ENCODE measurements at places on chromosomes 3 and 15.

DNA sequence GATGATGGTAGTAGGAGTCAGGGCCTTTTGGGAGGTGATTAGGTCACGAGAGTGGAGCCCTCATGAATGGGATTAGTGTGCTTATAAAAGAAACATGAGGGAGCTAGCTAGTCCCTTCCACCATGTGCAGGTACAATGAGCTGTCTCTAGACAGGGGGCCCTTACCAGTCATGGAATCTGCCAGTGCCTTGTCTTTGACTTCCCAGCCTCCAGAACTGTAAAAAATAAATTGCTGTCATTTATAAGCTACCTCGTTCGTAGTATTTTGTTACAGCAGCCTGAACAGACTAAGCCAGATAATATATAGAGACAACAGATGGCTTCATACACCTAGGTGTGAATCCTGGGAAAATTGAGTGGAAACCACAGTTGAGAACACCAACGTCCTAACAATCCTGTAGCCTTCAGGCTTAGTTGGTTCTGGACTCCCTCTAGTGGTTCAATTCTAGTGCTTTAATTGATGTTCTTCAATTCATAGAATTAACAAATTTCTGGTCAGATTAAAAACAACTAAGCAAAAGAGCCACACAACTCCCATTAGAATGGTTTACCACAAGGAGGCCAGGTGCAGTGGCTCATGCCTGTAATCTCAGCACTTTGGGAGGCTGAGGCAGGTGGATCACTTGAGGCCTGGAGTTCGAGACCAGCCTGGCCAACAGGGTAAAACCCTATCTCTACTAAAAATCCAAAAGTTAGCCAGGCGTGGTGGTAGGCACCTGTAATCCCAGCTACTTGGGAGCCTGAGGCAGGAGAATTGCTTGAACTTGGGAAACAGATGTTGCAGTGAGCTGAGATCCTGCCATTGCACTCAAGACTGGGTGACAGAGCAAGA, 21.3 kb upstream of the GATM start:
- DNase-seq, result no peak

- DNase-seq, result no peak
Observed at GRCh38 chr15:50148362-50148963, 29.4 kb upstream of the ATP8B4 start.

- no peak for DNase-seq
Observed at GRCh38 chr3:55775366-55776154, 288.5 kb upstream of the WNT5A start.

GRCh38 chr3:172530101-172530561, 6.9 kb upstream of the TNFSF10 start:
- peak; percentile 55 for DNase-seq

GRCh38 chr3:97778152-97778551, 13.6 kb downstream of the ARL6 start:
- no peak for DNase-seq

DNA sequence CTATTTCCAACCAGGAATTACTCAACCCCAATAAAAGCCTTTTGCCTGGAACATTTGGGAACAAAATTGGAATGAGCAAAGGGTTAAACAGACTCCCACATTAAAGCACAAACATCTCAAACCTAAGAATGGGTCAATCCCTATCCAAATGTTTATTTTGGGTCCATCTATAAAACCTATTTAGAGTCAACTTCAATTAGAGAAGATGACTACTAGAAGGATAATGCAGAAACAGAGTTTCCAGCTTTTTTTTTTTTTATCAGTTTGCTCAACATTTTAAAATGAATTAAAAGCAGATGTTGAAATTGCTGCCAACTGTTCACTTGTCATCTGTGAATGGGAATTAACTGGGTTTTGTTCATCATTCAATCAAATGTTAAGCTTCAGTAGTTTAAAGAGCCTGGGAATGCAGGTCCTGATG, 4.1 kb upstream of the TBC1D23 start:
- no peak for DNase-seq

GRCh38 chr3:157046520-157046919, 113.4 kb downstream of the CCNL1 start:
- no peak for DNase-seq

DNA sequence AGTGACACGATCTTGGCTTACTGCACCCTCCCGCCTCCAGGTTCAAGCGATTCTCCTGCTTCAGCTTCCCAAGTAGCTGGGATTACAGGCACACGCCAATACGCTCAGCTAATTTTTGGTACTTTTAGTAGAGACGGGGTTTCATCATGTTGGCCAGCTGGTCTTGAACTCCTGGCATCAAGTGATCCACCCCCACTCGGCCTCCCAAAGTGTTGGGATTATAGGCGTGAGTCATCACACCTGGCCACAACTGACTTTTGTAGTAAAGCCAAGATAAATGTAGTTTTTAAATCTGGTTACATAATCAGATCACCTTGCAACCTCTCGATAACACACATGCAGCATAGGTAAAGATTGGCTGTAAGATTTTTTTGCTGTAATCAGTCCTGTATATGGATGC, 657.5 kb upstream of the DPPA4 start:
- no peak for DNase-seq

Data from stimulated activated CD4-positive, alpha-beta T cell treated with anti-CD3 and anti-CD28 coated beads, Interleukin-1b, Interleukin-23, amount 100 ng/mL, for 48 hours (primary cell).